ENCODE measurements at places on chromosomes 4 and X.

GRCh38 chr4:37827030-37827685 lies 672 bp downstream of the PGM2 start:
- no peak for DNase-seq

DNA sequence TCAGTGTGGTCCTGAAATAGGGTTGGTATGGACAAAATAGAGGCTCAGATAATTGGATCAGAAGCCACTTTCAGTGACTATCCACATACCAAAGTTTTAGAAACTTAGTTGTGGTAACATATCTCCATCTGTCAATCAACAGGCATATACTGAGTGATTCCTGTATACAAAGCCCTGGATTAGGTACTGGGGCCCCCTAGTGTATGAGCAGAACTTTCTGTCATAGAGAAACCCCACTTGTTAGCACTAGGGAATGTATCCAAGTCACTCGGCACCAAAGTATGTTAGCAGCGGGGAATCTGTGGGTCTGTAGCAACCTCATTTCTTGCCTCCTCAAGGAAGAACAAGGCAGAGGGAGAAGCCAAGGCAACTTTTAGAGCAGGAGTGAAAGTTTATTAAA lies 50.7 kb downstream of the MAP7D3 start:
- no peak for DNase-seq

GRCh38 chr4:98510757-98511517 lies 147.5 kb downstream of the TSPAN5 start:
- no peak for DNase-seq

- DNase-seq: peak; percentile 32
Observed at GRCh38 chr4:2932951-2933565, 30.1 kb downstream of the NOP14 start.
